CD8-positive, alpha-beta memory T cell (primary cell): ENCODE measurements at places on chromosomes 11 and 22. TPM values are rescaled to one million over a fixed set of nuclear protein-coding genes. Genes with fewer than 3 reads are reported as not detected.

TNKS1BP1 gene
- 9.6 TPM for total RNA-seq

CNGA4 gene
- total RNA-seq, result not detected

GRCh38 chr11:13269775-13270174, 7.8 kb upstream of the BMAL1 start:
- H3K27me3 ChIP-seq, result no peaks in the 10 kb centered on the region
- H3K4me3 ChIP-seq, result no peak overlapping the region
- no peaks in the 10 kb centered on the region for H3K4me1 ChIP-seq
- H3K36me3 ChIP-seq, result no peaks in the 10 kb centered on the region
- no peak overlapping the region for H3K27ac ChIP-seq
- DNase-seq, result no peak

GRCh38 chr11:116970485-116971292, 127.5 kb downstream of the SIK3 start:
- H3K4me1 ChIP-seq, result no peaks in the 10 kb centered on the region
- no peak for DNase-seq
- H3K27ac ChIP-seq, result no peak overlapping the region
- H3K36me3 ChIP-seq, result no peaks in the 10 kb centered on the region
- no peak overlapping the region for H3K4me3 ChIP-seq

DNA sequence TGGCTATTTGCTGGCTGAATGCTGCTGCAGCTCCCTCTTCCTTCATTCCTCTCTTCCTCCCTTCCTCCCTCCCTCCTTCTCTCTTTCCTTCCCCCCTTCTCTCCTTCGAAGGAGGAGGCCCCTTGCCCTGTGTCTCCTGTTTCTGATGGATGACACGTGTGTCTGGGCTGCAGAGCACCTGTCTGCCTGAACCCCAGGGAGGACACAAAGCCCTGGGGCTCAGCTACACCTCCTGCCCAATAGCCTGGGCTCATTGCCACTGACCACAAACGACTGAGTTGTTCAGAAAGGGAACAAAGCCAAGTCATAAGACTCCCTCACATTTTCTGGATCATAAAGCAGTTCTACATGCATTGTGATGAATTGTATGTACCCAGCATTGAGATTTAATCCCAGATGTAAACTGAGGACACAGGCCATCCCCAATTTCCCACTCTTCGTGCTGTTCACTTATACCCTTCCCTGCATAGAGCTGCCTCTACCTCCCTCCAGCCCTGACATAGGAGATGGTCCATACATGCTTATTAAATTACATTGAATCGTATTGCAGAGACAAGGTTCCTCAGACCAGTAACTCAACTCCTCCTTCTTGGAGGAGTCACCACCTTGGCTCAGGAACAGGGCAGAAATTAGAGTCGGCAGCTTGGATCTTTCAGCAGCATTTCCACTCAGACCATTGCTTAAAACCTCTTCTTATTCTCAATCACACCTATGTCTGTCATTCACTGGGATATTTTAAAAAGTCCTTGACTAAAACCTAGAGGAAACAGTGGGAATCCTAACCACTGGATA, 1.2 kb downstream of the CSRP3 start:
- no peaks in the 10 kb centered on the region for H3K27me3 ChIP-seq
- H3K4me3 ChIP-seq, result no peak overlapping the region
- DNase-seq, result no peak

CHADL gene
- total RNA-seq, result 0.16 TPM

DNA sequence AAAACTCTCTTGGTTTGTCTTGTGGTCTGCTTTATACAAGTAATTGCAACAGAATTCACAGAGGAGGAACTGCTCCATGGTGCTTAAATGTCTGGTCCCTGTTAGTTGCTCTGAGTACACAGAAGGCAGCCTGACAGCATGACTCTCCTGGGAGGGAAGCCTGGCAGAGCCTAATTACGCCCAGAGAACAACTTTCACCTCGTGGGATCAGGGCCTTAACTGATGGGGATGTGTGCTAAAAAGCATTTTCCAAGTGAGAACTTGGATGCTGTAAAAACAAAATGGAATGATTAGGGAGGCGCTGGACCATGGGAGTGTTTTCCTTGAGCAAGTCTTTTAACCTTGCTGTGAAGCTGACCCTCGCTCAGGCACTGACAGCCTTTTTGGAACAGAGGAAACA, 154.0 kb upstream of the TENM4 start:
- no peak overlapping the region for H3K4me3 ChIP-seq
- no peaks in the 10 kb centered on the region for H3K4me1 ChIP-seq
- H3K27me3 ChIP-seq, result no peaks in the 10 kb centered on the region
- DNase-seq, result no peak

- H3K36me3 ChIP-seq, result no peaks in the 10 kb centered on the region
- H3K4me3 ChIP-seq, result no peak overlapping the region
- H3K27ac ChIP-seq, result no peak overlapping the region
- no peak for DNase-seq
Observed at GRCh38 chr22:45526281-45526680, 23.6 kb downstream of the FBLN1 start.

DNA sequence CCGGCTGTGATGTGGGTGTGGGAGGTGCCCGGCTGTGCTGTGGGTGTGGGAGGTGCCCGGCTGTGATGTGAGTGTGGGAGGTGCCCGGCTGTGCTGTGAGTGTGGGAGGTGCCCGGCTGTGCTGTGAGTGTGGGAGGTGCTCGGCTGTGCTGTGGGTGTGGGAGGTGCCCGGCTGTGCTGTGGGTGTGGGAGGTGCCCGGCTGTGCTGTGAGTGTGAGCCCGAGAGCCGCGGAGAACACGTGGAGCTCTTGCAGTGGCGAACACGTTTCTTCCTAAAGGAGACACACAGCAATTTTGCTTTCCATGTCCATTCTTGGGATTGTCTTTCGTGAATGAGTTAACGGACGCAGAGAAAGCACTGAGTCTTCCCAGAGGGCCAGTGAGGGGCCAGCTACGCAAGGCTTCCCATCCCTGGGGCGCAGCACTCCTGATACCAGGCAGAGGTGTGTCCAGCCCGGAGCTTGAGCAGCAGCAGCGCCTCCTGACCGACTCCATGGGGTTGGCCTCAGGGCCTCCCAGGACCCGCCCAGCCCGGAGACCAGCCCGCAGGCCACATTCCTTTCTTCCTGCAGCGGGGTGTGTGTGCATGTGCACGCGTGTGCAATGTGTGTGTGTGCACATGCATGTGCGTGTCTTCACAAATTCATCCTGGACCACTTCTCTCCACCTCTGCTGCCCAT, 245.0 kb upstream of the B3GAT1 start:
- DNase-seq, result peak; percentile 5
- no peak overlapping the region for H3K27ac ChIP-seq
- H3K4me3 ChIP-seq, result no peak overlapping the region
- peaks cover 4% of the 10 kb centered on the region for H3K4me1 ChIP-seq

DNA sequence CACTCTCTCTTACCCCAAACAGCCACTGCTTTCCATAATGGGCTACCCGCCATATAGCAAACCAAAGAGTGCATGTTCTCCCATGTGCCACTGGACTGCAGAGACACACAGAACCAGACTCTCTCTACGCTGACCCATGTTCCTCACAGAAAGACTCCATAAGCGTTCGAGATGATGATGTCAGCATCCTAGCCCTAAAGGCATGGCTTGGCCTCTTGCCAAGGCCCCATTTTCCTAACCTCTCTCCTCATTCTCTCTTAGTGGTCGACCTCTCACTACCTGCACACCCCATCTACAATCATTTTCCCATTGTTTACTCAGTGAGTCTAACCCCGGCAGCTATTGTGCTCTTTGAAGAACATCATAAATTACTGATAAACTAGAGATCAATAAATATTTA, 4.9 kb downstream of the NDUFC2 start:
- peaks cover 6% of the 10 kb centered on the region for H3K36me3 ChIP-seq
- no peak for DNase-seq
- H3K27me3 ChIP-seq, result no peaks in the 10 kb centered on the region
- peaks cover 37% of the 10 kb centered on the region for H3K4me1 ChIP-seq
- no peak overlapping the region for H3K4me3 ChIP-seq
- H3K27ac ChIP-seq, result no peak overlapping the region

SLN gene
- total RNA-seq, result not detected

FERMT3 gene
- total RNA-seq, result 205 TPM

LAYN gene
- total RNA-seq, result 0.85 TPM

DNA sequence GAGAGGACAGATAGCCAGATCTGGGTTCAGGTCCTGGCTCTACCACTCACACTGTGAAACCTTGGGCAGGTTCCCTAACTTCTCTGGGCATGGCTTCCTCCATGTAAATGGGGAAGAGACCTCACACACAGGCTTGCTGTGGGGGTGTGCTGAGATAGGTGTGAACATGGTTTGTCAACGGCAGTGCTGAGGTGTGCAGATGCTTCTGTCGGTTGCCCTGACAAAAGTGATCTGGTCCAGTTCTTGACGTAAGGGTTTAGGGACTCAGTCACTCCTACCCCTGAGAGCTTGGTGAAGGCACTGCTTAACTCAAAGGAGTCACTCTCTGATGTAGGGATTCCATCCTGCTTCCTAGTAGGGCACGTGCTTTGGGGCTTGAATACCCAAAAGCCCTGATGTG, 2.0 kb downstream of the C1QTNF4 start:
- no peaks in the 10 kb centered on the region for H3K4me1 ChIP-seq
- peaks cover 24% of the 10 kb centered on the region for H3K27me3 ChIP-seq
- DNase-seq, result no peak
- H3K36me3 ChIP-seq, result no peaks in the 10 kb centered on the region
- no peak overlapping the region for H3K4me3 ChIP-seq
